ENCODE measurements at places on chromosomes 1 and 21. TPM values are rescaled to one million over a fixed set of nuclear protein-coding genes. Genes with fewer than 3 reads are reported as not detected.
A peak's percentile ranks its signal among the peaks of the same experiment; 100 is the strongest.

GRCh38 chr1:8974551-8974950 is 28.9 kb downstream of the CA6 start:
- DNase-seq, result peak; percentile 13

DNA sequence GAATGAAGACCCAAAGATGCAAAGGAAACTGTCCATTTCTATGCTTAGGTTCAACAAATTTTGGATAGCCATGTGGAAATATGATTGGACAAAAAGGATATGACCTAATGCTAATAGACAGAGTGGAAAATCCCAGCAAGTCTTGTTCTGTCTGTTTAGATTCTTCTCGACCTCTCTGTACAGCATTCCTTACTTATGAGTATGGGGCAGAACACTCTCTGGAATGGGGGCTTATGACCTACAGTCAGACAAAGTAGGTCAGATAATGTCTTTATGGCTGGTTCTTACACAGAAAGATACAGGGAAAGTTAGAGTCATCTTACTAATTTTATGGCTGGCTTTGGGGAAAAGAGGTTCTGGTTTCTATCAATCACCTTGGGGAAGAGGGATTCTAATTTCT is 2.8 kb downstream of the GCSAML start:
- no peak for DNase-seq

LRRC71 gene
- 2.4 TPM for polyA plus RNA-seq

METTL25B gene
- 46.2 TPM for polyA plus RNA-seq

GRCh38 chr1:31627930-31628559 is 10.6 kb downstream of the HCRTR1 start:
- peak; percentile 76 for DNase-seq

DNA sequence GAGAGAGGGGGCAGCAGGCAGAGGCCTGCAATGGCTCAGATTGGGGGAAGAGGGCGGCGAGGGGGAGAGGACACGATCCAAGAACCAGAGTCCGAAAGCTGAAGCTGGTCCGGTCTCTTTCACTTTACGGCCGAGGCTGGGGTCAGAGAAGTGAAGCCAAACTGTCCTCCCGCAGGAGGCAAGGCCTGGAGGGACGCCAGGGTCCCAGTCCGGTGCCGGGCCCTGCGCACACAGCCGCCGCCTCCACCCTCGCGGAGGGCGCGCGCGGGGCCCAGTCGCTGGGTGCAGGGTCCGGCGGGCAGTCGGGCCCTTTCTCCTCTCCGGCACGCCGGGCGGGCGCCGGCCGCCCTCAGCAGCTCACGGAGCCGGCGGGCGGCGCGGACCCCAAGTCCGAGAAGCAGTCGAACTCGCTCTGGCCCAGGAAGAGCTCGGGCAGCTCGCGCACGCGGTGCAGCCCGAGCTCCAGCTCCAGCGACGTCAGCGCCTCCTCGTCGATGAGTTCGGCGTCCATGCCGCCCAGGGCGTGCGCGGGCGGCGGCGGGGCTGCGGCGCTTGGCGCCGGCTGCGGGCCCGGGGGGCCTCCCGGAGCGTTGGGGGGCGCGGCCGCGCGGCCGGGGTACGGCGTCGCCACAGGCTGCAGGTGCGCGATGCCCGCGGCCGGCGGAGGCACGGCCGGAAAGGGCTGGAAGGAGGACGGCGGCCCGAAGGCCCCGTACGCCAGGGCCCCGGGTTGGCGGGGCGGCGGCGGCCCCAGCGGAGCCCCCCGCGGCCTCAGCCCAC is 749 bp downstream of the CITED4 start:
- DNase-seq, result peak; percentile 86

MYBPH gene
- polyA plus RNA-seq, result not detected

UMODL1 gene
- polyA plus RNA-seq, result not detected

GRCh38 chr1:147809236-147809635 is 48.8 kb upstream of the GJA5 start:
- DNase-seq, result no peak

DNA sequence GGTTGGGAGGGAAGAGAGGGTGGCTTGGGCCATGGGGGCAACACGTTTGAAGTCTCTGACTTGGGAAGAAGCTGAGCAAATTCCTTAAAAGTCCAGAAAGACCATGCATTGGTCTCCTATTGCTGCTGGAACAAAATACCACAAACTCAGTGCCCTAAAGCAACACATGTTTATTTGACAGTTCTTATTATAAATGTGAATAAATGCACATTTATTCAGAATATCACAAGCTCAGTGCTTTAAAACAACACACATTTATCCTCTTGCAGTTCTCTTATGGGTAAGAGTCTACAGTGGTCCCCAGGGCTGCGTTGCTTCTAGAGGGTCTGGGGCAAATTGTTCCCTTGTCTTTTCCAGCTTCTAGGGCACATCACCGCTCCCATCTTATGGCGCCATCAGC is 10.1 kb upstream of the PRAMEF12 start:
- no peak for DNase-seq

AK4 gene
- 5.2 TPM for polyA plus RNA-seq

PTGFR gene
- polyA plus RNA-seq, result 0.36 TPM

DNA sequence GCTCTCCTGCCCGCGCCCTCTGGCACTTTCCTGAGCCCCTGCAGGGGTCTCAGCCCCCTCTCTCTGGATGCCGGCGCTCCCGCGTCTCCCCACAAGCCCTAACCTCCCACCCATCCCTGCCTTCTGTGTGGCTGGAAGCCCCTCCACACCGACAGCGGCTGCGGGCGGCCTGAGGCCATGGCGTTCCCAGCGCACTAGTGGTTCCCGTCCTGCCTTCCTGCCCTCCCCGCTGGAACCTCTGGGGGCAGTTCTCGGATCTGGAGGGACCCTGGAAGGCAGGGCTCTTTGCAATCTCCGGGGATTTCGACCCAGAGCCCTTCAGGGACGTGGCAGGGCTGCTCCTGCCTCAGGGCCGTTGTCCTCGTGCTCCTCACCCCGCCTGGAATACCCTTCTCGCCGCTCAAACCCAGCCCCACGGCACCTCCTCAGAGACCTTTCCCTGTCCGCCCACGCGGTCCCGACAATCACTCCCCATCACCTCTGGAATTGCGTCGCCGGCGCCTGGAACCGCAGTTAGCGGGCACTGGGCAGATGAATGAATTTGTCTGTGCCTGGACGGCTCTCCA is 493 bp upstream of the ESPN start:
- DNase-seq, result no peak

GSTM2 gene
- polyA plus RNA-seq, result 279 TPM
